Esophagus mucosa (tissue), 1 donor: ENCODE measurements at places on chromosomes 4 and X. TPM values are rescaled to one million over a fixed set of nuclear protein-coding genes. Genes with fewer than 3 reads are reported as not detected.

GRCh38 chr4:107799669-107800450 is 24.9 kb upstream of the SGMS2 start:
- no peak for ATAC-seq

Gene SYTL4
- total RNA-seq, result 2.9 TPM

DNA sequence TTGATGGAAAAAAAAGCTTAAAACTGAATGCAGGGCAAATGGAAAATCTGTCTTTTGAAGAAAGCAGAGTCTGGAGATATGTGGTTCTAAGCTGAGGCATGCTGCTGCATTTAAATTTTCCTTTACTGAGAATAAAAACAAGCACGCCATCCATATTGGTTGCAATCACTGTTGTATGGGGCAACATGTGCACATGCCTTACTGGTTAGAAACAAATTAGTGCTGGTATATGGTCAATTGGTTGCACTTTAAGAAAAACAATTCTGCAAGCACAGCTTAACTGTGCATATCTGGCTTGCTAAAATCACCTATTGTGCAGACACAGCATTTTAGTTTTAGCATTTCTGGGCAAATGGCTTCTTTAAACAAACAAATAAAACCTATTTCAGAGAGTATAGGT is 239.1 kb downstream of the NDST4 start:
- ATAC-seq, result no peak

DNA sequence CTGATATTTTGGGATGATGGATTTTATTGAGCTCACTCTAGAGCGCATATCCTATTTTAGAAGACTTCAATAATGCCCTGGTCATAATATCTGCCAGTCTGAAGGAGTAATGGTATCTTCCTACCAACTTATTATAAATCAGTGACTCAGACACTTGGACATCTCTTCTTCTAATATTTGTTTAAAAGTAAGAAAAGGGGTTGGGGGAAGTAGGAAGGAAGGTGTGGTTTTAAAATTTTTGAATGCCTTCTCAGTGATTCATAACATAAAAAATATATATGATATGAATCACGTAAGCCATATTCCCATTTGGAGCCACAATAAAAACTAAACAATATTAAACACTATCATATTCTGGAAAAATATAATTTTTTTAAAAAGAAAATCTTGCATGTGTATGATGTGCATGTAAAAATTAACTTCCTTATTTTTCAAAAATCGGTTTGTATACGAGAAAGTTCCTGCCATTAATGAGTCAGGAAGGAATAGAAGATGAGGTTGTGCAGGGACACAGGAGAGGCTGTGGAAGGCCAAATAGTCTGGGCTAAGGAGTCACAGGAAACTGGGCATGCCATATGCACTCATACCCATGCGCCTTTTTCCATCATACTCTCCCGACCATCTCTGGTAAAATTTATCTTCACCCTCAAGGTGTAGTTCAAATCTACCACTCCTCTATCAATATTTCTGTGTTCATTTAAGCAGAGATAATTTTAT is 286.5 kb downstream of the EPHA5 start:
- ATAC-seq, result no peak

Gene TGIF2LX
- total RNA-seq, result not detected

DNA sequence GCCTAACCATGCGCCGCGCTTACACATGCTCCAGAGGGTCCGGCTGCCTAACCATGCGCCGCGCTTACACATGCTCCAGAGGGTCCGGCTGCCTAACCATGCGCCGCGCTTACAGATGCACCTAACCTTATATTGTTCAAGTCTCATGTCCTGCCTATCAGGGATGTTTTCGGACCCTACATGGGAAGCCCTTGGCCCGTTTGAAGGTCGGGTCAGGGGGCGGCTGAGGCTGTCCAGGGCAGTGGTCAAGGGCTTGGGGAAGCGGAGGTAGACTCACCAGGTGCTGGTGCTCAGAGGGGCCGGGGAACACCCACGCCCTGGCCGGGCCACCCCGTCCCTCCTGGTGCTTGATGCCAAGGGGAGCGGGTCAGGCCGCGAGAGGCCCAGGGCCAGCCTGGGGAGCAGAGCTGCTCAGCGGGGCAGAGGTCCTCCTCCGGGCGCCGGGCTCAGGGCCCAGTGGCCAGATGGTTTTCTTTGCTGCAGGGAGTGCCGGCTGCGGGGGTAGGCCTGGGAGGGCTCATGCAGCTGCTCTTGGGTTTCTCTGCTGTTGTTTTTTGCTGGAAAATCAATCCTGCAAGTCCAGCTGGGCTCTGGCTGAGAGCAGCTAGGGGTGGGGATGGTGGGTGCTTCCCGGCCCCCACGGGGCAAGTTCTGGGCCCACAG is 35.4 kb upstream of the SPON2 start:
- ATAC-seq, result peak; percentile 3

Gene ALB
- total RNA-seq, result 7.6 TPM

Gene MID1
- total RNA-seq, result 18.3 TPM

- ATAC-seq, result no peak
Measured at GRCh38 chr4:41746440-41747229, 1.9 kb downstream of the PHOX2B start.
